Cardiac fibroblast (primary cell): ENCODE measurements at places on chromosomes 3 and 15.
A peak's percentile ranks its signal among the peaks of the same experiment; 100 is the strongest.

GRCh38 chr3:189990826-189991225 lies 129.9 kb downstream of the P3H2 start:
- no peak for DNase-seq

GRCh38 chr15:75191235-75191634 lies 10.4 kb upstream of the C15orf39 start:
- no peak for DNase-seq

- DNase-seq: no peak
Observed at GRCh38 chr15:91566141-91566540, 287.4 kb upstream of the SLCO3A1 start.

DNA sequence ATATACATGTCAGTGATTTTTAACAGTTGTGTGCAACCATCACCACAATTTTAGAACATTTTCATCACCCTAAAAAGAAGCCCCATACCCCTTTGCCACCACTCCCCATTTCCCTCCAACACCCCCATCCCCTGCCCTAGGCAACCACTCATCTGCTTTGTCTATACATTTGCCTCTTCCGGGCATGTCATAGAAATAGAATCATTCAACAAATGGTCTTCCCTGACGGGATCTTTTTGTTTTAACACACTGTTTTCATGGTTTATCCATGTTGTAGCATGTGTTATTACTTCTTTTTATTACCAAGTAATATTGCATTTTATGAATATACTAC lies 4.0 kb downstream of the VILL start:
- DNase-seq: no peak

- DNase-seq: peak; percentile 21
Observed at GRCh38 chr15:55195996-55196395, 745 bp downstream of the RSL24D1 start.

GRCh38 chr15:68640791-68641331 lies 62.1 kb downstream of the CORO2B start:
- DNase-seq: no peak

- DNase-seq: peak; percentile 23
Observed at GRCh38 chr3:111156517-111156916, 84.9 kb downstream of the NECTIN3 start.

DNA sequence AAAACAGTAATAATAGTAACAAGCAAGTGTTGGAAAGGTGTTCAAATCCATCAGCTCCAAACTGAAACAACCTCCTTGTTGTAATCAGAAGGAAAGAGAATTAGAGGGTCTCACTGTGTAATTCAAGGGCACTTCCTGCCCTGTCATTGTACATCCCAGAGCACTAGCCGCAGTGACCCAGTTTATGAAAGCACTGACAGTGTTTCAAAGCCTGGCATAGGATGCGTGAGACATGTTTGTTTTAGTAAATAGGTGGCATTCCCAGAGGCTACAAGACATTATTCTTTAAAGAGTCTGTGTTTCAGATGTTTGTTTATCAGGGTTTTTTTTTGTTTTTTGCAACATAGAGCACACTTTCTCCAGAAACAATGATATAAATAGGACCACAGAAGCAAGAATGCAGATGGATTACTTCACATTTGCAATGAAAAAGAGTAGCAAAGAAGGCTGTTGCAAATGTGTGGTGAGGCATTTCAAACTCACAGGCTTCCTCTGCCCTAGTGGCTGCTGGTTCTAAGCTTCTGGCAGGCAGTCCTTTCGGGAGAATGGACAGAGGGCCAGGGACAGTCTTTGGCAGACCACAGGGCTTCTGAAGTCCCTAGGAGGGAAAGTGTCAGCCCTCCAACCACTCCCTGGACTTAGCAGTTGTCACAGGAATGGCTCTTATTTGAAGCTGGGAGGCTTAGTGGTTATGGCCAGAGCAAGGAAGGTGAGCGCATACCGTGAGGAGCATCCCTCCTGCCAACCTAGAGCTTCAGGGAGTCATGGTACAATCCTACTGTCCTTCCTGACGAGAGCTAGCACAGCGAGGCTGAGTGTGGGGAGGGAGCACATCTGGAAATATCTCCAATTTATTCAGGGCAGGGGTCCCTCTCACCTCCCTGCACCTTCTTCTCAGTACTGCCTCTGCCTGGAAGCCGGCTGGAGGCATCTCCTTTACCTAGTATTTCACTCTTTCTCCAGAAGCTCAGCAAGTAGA lies 31.4 kb upstream of the TIPARP start:
- no peak for DNase-seq

GRCh38 chr3:160129459-160130061 lies 95.7 kb upstream of the C3orf80 start:
- DNase-seq: peak; percentile 98

GRCh38 chr3:172856795-172857742 lies 106.5 kb downstream of the ECT2 start:
- DNase-seq: peak; percentile 81

- no peak for DNase-seq
Observed at GRCh38 chr3:158486200-158486599, 84.8 kb upstream of the MLF1 start.

GRCh38 chr15:29699791-29700190 lies 122.5 kb downstream of the TJP1 start:
- no peak for DNase-seq

DNA sequence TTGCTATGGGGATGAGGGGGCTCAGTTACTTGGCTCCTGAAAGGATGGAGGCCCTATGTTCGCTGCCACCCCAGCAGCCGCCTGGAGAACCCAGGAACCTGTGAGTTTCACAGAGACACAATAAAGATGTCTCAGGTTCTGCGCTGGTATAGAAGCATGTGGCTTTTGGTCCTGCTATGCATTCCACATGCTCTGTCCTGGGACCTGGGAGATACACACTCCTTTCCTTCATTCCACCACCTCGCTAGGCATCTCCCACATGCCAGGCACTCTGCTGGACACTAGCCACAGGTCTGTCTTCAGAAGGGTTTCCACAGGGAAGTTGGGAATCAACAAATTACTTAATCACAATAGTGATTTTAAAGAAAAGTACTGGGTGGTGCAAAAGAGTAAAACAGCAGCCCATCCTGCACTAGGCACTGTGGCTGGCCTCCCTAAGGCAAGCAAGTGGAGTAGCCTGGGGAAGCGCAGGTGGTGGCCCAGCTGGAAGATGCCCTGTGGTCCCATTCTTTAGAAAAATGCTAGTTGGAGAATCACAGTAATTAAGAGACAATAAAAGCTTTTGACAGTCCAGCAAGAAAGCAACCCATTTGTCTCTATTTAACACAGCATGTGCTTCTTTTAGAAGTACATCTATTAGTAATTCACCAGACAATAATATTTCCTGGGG lies 408.9 kb upstream of the WNT5A start:
- no peak for DNase-seq

DNA sequence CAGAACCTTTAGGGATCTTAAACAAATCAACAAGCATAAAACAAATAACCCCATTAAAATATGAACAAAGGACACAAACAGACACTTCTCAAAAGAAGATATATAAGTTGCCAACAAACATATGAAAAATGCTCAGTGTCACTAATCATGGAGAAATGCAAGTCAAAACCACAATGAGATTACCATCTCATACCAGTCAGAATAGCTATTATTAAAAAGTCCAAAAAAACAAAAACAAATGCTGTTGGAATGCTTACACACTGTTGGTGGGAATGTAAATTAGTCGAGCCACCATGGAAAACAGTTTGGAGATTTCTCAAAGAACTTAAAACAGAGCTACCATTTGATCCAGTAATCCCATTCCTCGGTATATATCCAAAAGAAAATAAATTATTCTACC lies 423.6 kb downstream of the OTOL1 start:
- DNase-seq: no peak

DNA sequence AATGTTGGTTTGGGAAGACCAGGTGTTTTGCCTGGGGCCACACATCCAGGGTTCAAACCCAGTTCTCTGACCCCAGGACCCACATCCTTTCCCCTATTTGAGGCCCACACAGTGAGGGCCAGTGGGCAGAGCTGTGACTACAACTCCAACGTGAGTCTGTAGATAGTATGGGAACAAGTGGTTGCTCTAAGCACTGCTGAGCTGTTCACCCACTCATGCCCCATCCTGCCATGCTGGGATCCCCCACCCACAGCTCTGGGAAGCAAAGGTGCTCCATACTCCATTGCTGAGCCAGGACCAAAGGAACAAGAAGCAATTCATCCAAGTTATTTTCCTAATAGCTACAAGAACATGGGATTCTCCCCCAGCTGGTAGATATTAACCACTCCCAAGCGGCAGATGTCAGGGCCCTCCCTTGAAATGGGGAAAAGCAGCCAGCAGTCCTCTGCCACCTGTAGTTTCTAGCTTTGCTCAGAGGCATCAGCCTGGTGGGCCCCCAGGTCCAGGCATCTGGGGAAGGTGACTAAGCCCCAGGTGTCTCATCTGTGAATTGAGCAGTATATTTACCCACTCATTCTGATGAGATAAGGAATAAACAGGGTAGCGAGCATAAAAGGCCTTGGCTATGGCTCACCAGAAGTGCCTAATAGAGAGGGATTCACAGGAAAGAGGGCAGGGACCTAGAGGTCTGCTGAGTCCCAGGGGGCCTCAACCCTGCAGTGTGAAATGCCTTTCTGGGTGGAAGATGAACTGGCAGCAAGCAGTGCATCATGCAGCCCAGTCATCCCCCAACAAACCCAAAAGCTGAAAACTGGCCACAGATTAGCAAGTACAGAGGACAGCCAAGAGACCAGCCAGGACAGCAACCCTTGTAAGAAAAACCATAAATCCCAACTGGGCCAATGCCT lies 33.4 kb downstream of the POC1A start:
- DNase-seq: peak; percentile 25

GRCh38 chr3:168053115-168053514 lies 42.6 kb downstream of the GOLIM4 start:
- DNase-seq: no peak

GRCh38 chr3:49639551-49639950 lies 34.6 kb upstream of the APEH start:
- no peak for DNase-seq

GRCh38 chr3:68403741-68404140 lies 528.6 kb downstream of the TAFA4 start:
- DNase-seq: no peak

GRCh38 chr15:97966246-97966645 lies 5.7 kb downstream of the ARRDC4 start:
- no peak for DNase-seq

DNA sequence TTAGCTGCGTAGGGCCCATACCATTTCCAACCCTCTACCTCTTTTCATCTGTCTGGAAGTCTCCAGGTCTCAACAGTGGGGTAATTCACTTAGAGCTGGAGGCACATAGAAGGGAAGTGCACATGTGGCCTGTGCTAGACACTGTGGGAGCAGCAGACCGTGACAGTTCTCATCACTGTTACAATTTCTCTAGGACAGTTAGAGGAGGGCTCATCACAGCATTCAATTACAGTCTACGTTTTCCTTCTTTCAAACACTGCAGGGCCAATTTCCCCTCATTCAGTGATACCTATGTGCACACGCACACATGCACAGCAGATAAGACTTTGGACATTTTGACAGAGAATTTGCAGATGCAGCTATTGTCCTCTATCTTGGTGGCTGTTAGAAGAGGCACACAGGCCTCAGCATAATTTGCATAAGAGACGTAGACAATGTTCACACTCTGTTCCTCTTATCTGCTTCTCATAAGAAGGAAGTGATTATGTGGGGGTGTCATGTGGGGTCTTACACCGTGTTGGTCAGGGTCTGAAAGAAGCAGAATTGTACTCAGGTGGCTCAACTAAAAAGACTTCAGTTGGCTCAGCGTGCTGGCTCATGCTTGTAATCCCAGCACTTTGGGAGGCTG lies 12.6 kb upstream of the HRG start:
- DNase-seq: no peak

GRCh38 chr15:92904722-92905571 lies 4.8 kb downstream of the CHD2 start:
- no peak for DNase-seq

- DNase-seq: peak; percentile 94
Observed at GRCh38 chr3:101848754-101849713, at the start of gene NFKBIZ. Gene NFKBIZ, plus strand, starts transcription at chr3:101849514. Its CDS starts 115 bp downstream, at chr3:101849629.

DNA sequence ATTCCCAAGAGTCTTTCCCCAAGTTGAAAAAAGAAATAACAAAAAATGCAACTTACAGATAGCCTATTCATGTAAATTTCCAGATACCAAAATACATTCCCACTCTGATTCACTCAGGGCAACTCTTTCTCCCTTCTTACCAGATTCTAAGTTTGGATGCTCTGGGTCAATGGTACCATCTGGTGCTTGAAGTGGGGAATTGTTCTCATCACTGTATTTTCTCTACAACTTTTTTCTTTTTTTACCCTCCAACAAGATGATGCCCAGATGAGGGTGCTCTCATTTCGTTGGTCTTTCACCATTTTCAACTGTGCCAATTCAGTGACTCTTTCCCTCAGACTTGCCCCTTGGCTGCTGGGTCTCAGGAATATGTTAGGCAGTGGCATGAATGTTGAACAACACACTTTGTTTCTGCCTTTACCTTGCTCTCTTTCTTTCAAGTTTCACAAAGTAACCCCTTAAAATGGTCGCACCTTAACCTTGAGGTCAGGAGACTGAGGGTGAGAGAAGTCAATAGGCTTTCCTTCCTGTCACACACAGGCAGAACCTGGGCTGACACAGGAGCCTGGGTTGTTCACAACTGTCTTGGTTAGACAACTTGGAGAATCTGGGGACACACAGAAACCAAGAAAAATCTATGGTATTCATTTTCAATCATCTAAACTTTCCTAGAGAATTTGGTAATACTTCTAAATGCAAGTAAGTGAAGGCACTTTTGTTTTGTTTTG lies 330.7 kb upstream of the SLCO3A1 start:
- peak; percentile 82 for DNase-seq

GRCh38 chr3:66755924-66756323 lies 242.2 kb upstream of the KBTBD8 start:
- no peak for DNase-seq

- DNase-seq: no peak
Observed at GRCh38 chr3:158107605-158108444, 1.6 kb upstream of the SHOX2 start.

- no peak for DNase-seq
Observed at GRCh38 chr15:65990298-65990981, 121.1 kb downstream of the RAB11A start.

DNA sequence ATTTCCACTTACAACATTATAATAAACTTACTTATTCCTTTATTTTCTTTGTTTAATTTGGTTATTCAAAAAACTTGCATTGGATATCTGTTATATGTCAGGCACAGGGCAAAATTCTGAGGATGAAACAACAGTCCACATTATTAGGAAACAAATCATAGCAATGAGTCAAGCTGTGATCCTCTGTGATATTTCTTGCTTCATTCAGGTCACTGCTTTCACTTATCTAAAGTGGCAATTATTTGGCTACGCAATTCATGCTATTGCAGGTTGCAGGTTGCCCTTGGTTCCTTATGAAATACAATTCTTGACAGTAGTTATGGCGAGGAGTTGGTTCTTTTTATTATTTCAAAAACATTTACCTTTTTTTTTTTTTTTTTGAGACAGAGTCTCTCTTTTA lies 66.4 kb upstream of the CNTN6 start:
- peak; percentile 1 for DNase-seq

- no peak for DNase-seq
Observed at GRCh38 chr3:194212845-194213331, 76.9 kb downstream of the HES1 start.
